ENCODE measurements at places on chromosomes 5 and 9.

DNA sequence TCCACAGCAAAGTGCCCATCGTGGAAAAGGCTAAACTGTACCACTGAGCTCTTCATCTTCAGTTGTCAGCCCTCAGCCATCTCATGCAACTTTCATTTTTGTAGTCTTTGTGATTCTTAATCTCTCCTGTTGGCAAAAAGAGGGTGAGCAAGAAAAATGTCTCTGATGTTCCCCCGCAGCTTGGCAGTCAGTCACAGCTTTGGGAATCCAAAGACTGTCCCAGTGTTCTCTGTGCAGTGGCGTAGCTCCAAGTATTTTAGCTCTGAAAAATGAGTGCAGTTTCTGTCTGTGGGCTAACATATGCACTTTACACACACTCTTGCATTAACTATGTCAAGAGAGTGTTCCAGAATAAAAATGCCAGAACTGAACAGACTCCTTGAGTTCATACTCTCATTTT lies 372.2 kb downstream of the TMEM232 start:
- no peak for DNase-seq

DNA sequence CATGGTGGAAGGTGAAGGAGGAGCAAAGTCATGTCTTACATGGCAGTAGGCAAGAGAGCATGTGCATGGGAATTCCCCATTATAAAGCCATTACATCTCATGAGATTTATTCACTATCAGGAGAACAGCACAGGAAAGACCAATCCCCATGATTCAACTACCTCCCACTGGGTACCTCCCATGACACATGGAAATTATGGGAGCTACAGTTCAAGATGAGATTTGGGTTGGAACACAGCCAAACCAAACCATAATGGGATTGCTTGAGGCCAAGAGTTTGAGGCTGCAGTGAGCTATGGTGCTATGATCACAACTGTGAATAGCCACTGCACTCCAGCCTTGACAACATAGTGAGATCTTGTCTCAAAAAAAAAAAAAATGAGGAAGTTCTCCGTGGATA lies 581.8 kb downstream of the TAF11L14 start:
- DNase-seq: no peak

- DNase-seq: no peak
These were observed 78.4 kb downstream of the ZNF354C start for GRCh38 chr5:179138568-179138925.

GRCh38 chr9:99773468-99774138 lies 48.1 kb upstream of the NR4A3 start:
- DNase-seq: no peak

- DNase-seq: no peak
These were observed 46.0 kb downstream of the ADAMTS19 start for GRCh38 chr5:129506086-129506485.

DNA sequence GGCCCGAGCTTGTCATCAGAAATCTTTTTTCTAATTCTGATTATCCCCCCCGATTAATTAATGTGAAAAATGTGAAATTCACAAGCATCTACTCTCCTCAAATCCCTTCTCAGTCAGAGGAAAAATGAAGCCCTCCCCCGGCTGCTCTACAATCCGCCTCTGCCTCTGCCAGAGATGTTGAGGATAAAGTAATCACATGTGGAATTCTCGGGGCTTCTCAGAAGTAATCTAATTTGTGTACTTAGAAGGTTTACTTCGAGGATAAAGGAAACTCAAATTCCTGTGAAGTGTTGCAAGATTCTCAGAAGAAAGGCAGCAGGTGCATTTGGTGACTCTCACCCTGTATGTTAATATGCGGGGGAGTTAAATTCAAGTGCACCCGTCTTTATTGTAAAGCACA lies 726.1 kb upstream of the ADAMTS16 start:
- no peak for DNase-seq

- DNase-seq: no peak
These were observed 457.2 kb upstream of the ACTBL2 start for GRCh38 chr5:57939771-57940170.

DNA sequence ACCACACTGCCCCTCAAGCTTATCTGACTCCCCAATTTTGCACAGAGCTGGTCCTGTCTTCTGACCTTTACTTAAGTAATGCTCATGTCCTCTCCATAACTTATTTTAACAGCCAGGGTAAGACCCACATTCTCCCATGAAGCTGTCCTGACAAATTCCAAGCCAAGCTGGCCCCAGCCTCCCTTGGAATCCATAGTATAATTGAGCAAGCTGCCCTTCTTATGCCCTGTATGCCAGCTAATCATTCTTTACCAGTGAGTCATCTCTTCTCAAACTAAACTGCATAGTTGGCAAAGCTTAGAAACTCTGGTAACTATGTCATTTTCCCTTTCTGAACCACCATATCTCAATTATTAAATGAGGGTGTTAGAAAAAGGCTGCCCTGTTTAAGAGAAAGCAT lies 92.4 kb downstream of the NFIB start:
- DNase-seq: no peak

DNA sequence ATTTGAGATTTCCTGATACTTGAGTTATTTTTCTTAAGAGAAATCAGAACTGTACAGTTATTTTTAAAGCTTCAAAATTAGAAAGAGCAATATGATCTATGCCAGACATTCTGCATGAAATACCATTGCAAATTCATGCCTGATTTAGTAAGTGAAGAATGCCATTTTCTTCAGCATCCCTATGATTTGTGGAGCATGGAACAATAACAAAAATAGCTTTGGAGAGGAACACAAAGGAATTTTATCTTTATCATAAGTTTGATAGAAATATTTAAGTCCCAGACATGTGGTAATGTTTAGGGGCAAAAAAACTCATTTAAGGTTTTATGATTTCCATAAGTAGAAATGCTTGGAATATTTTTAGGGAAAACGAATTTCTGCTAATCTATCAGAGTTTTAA lies 1863.4 kb downstream of the EFNA5 start:
- no peak for DNase-seq

- no peak for DNase-seq
These were observed 6.8 kb upstream of the SPTLC1 start for GRCh38 chr9:92122061-92122460.

GRCh38 chr9:136947028-136947891 lies 2.2 kb downstream of the C8G start:
- DNase-seq: no peak

- no peak for DNase-seq
These were observed 680 bp downstream of the GPX8 start for GRCh38 chr5:55160493-55161209.

GRCh38 chr9:105079457-105079856 lies 151.5 kb upstream of the ABCA1 start:
- no peak for DNase-seq

GRCh38 chr9:108618906-108619550 lies 236.8 kb downstream of the ACTL7B start:
- DNase-seq: no peak

DNA sequence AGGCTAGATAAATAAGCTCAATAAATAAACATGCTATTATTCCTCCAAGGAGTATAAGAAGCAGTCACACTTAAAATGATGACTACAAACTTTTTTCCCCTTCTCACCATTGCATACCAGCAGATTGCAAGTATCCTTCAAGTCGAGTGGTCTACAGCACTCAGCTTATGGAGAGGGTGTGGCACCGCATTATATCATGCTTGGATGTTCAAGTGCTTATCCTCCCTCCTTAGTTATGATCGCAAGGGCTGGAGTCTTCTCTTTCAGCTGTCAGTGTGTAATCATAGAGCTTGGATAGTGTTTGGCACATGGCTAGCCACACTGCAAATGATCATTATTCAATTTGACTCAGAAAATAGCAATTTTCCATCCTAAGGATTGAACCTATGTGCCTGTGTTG lies 124.0 kb downstream of the CARTPT start:
- DNase-seq: no peak

DNA sequence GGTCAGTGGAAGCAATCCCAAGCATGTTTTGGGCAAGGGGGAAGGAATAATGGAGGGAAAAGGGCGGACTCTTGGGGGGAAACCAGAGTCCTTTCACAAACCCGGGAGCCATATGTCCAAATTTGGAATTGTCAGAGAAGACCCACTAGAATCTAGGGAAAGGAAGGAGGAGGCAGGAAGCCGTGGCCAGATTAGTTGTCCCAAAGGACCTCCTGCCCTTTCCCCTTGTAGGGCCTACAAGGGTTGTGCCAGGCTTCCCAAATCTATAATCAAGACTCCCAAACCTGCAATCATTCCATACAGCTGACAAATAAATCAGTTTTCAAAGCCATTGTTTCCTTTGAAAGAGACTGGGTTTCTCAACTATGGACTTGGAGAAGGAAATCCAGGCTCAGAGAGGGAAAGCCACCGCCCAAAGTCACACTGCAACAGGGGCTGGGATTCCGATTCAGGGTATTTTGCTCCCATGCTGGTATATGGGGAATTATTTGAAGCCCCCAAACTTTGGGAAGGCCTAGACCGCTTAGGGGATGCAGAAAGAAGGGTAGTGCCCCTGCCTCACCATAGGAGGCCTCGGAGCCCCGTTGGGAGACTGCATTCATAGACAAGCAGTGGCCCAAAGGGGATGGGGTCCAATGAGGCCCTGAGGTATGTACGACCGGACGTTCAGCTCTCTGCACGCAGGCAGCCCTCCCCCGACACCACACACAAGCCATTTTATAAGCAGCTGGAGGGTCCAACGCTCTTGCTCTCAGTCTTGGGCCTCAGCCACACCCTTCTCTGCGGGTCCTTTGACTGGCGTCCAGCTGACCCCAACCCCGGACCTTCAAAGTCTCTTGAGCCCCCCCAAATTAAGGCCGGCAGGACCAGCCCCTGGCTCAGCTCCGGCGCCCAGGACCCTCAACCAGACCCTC lies 815 bp downstream of the ANXA6 start:
- DNase-seq: no peak

GRCh38 chr5:97243353-97243752 lies 60.3 kb upstream of the RIOK2 start:
- DNase-seq: no peak

GRCh38 chr9:78236551-78236910 lies 656 bp downstream of the CEP78 start:
- no peak for DNase-seq

- DNase-seq: peak; percentile 40
These were observed 142.7 kb upstream of the IER5L start for GRCh38 chr9:129320575-129321285.

- no peak for DNase-seq
These were observed 61.7 kb downstream of the MRPL36 start for GRCh38 chr5:1737790-1738405.

DNA sequence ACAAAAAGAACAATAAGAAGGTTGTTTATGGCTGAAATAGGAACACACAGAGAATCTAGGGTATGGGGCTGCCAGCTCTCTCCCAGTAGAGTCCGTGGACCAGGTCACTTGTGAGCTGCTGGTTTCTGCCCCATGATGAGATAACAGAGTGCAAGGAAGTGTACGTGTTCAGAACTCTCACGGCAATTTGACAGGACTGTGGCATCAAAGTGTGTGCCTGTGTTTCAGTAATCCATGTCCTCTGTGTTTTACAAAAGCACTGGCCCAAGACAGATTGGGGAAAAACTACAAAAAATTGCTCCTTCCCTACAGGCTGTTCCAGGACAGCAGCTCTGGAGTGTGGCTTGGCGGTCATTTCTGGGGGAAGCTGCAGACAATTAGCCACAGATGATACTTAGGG lies 184.6 kb downstream of the AUH start:
- DNase-seq: no peak

DNA sequence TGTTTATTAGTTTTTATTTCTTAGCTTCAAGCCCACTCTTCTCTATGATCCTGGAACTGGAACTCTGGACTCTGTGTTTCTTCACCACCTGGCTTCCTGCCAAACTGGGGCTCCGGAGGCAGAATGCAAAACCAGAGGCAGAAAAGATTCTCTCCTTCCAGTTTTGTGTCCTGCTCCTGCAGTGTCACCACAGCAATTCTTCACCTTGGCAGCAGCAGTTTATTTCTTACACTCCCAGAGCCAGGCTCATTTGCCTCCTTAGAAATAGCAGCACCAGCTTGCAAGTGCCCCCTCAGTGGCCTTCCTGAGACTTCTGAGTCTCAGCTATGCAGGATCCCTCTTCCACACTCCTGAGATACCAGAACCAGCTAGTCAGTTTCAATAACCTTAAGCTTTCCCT lies 26.7 kb upstream of the CAMK4 start:
- DNase-seq: no peak

DNA sequence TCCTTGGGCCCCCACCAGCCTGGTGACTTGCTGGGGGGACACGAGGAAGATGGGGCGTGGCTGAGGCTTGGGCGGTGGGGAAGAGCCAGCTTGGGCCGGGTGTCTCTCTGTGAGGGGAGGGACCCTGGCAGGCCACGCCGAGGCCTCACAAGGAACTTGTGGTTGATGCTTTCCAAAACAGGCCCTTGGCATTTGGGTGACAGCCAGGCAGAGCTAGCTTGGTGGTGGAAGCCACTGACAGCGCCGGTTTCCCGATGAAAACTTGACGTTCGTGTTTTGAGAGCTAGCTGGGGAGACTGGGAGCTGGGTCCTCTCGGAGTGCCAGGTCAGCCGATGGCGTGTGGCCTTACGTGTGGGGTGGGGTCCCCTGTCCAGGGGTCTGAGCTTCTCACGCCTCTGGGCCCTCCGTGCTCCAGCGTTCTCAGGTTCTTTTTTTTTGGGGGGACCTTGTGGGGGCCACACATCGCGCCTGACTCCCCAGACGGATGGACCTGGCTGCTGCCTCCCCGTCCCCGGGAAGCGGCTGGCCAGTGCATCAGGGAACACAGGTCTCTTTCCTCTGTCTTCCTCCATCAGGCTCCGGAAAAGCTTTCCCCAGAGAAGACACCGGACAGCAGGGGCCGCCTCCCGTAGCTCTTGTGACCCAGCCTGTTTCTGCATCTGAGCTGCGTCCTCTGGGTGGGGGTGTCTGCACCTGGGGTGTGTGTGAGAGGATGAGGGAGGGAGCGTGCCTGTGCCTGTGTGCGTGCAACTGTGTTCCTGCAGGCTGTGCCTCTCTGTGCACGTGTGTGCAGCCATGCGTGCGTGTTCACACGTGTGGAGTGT lies 129.3 kb upstream of the LPCAT1 start:
- no peak for DNase-seq

- no peak for DNase-seq
These were observed 165.1 kb downstream of the RGS3 start for GRCh38 chr9:113628621-113629020.

DNA sequence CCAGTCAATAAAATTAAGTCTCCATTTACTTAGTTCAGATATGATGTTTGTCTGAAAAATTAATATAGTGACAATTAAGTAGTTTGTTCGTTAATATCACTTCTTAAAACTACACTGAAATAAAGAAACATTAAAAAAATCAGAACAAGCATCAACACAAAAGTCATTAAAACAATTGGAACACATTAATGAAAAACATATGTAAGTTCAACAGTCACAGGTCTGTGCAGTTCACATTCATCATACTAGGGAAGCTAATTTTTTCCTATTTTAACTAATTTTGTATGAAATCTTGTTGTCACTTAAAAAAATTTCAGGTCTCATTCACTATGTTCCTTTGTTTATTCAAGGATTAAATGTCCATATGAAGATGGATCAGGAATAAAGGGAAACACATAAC lies 22.5 kb downstream of the POC5 start:
- DNase-seq: no peak

Data from iPS DF 19.7 (cell line).